ENCODE measurements at places on chromosomes 11 and 22. TPM values are rescaled to one million over a fixed set of nuclear protein-coding genes. Genes with fewer than 3 reads are reported as not detected.

BTG4 gene
- not detected for total RNA-seq

SIK2 gene
- total RNA-seq: 6.7 TPM

OR52N4 gene
- total RNA-seq: not detected

RAB39A gene
- 0.53 TPM for total RNA-seq

TMEM258 gene
- total RNA-seq: 246 TPM

FLRT1 gene
- not detected for total RNA-seq

NAALAD2 gene
- not detected for total RNA-seq

Data from A549 treated with ZK216348 at 1 μM for 4 hours (cell line).